ENCODE measurements at places on chromosomes 12 and 14.

DNA sequence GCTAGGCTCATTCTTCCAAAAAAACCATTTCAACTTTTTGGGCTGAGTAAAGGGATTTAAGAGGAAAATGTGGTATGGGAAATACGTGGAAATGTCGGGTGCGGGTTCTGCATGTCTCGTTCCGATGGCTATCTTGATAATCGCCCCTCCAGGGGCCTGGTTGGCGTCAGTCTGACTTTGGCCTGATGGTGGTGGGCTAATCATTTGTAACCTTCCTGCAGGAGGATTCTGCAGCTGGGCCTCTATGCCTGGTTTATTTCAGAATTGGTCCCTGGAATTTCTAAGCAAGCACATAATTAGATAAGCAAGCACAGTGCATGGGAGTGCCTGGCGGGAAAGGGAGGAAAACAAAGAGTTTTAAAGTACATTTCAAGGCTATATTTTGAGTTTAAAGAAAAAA, 14.8 kb upstream of the SLC4A8 start:
- DNase-seq, result no peak

DNA sequence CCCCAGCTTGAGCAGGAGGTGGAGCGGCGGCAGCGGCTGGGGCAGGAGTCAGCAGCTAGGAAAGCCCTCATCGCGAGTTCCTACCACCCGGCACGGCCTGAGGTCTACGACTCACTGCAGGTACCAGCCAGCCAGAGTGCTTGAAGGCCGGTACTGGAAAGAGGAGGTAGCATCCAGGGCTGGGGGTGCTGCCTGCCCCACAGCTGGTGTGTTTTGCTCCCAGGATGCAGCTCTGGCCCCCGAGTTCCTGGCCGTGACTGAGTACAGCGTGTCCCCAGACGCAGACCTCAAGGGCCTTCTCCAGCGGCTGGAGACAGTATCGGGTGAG, 1.6 kb downstream of the OGFOD2 start:
- no peak for DNase-seq

- peak; percentile 83 for DNase-seq
Measured at GRCh38 chr12:569803-570434, 93.3 kb downstream of the NINJ2 start.

DNA sequence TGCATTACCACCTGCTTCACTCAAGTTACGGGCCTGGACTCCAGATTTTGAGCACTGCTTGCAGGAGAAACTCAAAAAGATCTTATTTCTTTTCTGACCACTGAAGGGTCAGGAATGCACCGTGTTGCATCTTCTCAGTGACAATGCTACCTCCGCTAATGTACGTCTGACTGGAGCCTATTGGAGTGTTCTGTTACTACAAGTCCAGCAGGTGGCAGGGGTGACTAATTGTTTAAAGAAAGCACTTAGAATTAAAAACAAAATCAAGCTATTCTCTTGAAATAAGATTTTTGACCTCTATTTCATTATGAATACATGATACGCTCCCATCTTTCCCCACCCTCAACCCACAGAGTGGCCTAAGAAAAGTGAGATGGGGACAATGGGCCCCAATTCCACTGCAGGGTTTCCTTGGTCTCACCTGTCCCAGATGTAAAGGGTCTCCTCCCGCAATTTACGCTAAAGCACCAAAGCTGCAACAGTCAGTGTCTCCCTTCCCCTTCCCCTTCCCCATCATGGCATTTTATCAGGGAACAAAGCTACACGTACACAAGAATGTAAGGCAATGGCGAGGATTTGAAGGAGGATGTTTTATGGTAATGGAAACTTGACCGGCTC, 2.2 kb downstream of the TBPL2 start:
- DNase-seq, result no peak

DNA sequence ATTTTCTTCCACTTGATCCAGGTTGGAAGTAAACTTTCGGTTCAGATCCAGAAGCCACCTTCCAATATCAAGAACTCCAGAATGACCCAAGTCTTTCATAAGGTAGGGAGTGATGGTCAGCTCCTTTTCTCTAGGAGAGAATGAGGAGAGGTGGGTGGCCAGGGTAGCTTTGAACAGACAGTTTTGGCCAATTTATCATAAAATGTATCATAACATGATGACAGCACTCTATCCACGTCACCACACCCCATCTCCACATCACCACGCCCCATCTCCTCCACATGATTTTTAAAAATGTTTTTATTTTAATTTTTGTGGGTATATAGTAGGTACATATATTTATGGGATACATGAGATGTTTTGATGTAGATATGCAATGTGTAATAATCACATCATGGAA, 26.9 kb downstream of the DYRK4 start:
- no peak for DNase-seq

DNA sequence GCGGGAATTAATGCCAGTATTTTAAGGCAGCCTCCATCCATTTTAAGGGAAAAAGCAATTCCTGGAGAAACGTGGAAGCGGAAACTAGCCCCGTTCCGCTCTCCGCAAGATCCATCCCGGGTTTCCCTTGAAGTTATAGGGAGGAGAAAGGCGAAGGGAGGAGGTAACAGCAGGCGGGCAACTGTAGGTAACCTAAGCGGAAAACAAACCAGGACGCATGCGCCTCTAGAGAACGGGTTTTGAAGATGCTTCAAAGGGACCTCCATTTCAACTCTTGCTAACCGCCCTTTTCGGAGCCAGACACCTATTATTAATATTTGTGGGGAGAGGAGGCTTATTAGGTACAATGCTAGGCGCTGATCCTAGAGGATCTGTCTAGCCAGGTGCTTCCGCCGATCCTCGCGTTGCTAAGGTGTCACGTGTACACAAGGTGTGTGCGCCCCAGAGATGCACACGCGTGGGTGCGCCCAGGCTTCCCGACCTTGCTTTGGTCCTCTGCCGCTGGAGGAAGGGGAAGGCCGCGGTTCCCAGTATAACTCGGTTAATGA, 6.2 kb downstream of the TBX5 start:
- no peak for DNase-seq

DNA sequence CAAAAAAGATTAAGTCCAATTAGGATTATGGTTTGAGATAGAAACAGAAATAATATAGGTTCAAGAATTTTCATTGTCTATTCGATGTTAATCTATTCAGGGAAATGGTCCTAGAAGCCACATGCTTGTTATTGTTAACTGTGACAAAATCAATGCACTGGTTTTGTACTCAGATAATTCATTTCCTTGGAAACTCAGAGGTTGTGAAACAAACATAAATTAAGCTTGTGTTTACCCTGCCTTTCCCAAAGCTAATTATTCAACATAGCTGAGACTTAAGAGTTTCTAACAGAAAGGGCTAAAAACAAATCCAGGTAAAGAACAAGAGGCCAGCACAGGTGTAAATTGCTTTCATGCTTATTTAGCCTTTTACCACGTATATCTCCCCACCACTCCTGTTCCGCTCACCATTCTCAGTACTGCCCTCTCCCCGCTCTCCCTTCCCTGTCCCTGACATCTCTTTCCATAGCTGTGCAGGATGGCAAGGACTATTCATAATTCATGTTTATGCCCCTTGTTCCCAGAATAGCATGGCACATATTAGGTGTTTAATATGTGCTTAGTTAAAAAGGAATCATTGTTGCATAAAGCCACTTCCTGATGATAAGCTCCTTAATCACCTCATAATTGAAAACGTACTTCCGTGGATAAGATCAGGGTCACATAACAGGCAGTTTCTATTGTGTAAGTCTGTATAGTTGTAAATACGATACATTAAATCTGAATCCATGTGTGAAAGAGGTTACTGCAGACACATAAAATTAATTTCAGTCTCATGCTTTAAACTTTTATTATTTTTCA, 131.8 kb upstream of the USP15 start:
- DNase-seq, result no peak

DNA sequence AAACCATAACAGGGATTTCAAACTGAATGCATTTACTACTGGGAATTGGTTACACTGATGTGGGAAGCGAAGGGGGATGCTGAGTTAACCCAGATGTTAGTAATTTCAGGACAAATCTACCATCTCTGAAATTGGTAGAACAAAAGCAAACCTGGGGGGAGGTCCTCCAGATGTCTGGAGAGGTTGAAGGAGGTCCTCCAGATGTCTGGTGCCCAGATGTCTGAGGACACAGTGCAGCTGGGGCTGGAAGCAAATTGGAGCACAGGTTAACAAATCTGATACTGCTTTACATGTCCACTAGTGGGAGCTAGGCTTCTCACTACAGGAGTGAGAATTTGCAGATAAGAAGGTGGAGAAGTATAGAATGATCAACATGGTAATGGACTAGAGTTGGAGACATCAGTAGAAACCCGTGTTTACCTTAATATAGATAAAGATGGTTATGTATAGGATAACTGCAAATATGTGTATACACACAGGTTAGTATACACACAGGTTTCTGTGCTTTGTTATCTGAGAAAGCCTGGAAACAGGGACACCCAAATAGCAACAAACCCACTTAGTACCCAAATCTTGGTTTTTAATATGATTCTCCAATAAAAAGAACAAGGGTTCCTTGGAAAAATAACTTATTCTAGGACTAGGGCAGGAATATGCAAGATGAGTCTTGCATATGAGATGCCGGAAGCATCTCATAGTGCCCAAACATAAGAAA, 162.5 kb downstream of the C12orf50 start:
- no peak for DNase-seq

DNA sequence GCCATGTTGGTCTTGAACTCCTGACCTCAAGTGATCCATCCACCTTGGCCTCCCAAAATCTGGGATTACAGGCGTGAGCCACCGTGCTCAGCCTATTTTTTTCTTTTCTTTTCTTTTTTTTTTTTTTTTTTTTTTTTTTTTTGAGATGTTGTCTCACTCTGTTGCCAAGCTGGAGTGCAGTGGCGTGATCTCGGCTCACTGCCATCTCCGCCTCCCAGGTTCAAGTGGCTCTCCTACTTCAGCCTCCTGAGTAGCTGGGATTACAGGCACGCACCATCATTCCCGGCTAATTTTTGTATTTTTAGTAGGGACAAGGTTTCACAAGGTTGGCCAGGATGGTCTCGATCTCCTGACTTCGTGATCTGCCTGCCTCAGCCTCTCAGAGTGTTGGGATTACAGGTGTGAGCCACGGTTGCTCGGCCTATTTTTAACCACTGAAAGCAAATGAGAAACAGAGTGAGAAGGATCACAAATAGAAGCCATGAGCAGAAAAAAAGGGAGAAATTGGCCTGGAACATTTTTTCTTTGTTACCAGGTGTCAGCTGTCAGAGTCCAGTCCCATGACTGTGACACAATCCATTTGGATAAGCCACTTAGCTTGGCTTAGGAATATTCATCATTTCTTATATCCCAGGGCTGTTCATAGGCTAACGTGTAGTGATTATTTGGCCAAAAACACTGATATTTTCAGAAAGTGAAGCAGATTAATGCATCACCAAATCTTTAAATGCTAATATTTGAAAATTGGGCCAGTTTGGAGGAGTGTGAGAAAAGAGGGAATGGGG, 7.9 kb upstream of the NFKBIA start:
- DNase-seq, result no peak

- DNase-seq, result no peak
Measured at GRCh38 chr12:89977405-89978085, 268.9 kb upstream of the ATP2B1 start.

DNA sequence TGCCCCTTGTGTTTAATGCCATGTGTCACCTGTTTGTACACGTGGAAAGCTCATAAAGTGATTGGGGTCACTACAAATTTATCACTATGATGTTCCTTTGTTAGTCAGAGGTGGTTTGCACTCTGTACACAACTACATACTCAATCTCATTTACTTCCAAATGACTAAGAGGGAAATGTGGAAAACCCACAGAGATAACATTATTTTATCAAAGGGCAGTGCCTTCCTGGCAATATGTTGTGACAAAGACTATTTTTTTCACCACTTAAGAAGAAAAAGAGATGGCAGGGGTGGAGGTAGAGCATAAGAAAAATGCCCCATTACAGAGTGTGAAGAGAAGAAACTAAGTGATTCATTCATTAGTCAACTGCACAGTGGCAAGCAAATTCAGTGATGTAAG, 1064.1 kb upstream of the FLRT2 start:
- no peak for DNase-seq

DNA sequence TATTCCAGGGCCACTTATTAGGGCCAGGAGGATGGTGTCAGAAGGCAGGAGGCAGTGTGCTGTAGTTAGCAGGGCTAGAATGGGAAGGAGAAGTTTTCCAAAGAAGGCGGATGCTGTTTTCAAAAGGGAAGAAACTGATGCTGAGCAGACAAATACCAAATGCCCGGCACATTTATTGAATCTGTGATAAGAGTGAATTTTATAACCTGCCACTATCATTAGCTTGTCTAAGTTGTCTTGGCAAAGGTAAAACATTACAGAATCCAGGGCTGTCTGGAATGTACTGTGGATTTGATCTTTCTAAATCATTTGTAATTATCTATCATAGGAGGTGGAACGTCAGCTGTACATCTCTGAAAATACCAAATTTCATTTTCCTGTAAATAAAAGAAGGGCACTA, 40.8 kb downstream of the NDUFA12 start:
- DNase-seq, result no peak

All from stimulated activated CD8-positive, alpha-beta memory T cell treated with anti-CD3 and anti-CD28 coated beads, Interleukin-2, amount 100 ng/mL, for 48 hours (primary cell).